ENCODE measurements at places on chromosomes 11 and 22. TPM values are rescaled to one million over a fixed set of nuclear protein-coding genes. Genes with fewer than 3 reads are reported as not detected.

P2RX6 gene
- not detected for polyA plus RNA-seq

BCO2 gene
- not detected for polyA plus RNA-seq

OR52I2 gene
- polyA plus RNA-seq = not detected

ENDOD1 gene
- 8.3 TPM for polyA plus RNA-seq

PAMR1 gene
- 6.6 TPM for polyA plus RNA-seq

Data from sigmoid colon (tissue), 7 donors.